ENCODE measurements at places on chromosomes 6 and 20.

DNA sequence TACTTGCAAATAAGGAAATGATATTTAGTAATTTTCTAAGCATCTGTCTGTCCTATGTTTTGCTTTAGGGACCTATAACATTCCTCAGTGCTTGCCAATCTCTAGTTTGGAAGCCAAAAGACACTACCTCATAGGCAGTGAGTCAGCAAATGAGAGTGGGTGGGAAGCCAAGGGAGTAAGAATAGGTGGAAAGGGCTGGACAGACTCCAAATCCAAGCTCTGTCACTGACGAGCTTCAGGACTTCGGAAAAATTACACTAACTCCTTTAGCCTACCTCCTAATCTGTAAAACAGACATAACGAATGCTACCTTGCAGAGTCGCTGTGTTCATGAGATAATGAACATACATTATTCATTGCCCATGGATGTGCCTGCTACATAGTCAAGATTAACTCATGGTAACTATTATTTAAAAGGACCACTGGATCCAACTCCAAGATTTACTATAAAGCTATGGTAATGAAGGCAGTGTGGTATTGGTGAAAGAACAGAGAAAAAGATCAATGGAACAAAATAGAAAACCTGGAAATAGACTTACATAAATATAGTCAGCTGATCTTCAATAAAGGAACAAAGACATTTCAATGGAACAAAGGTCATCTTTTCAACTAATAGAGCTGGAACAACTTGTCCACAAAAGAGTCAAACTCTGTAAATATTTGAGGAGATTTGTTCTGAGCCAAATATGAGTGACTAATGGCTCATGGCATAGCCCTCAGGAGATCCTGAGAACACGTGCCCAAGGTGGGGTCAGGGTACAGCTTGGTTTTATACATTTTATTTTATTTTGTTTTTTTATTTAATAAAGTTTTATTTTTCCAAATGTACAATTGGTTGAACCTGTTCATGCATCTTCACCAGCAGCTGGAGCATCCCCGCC lies 64.1 kb downstream of the FAM50B start:
- DNase-seq, result no peak

- peak; percentile 46 for DNase-seq
These were observed 111.3 kb downstream of the PRDM1 start for GRCh38 chr6:106197441-106197840.

DNA sequence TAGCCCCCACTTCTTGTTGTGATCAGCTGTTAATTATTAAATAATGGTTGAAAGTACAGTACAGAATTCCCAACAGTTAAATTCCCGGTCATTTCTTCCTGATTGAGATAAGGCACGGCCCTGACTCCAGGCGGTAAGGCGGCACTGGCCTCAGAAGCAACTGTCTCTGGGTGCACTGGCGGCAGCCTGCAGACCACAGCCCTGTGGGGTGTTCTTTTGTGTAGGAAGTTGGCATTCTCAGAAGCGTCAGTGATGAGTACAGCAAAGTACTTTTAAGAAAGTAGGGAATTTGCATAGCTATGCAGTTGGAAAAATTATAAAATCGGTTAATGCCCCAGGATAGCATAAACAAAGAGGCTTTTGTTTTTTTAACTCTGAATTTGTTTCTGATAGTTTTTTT lies 50.5 kb downstream of the SAMD5 start:
- DNase-seq, result no peak

GRCh38 chr6:11056871-11057270 lies 12.8 kb upstream of the ELOVL2 start:
- no peak for DNase-seq

- DNase-seq, result no peak
These were observed 55.5 kb downstream of the TRAF3IP2 start for GRCh38 chr6:111550195-111550594.

GRCh38 chr6:111110036-111110435 lies 22.7 kb downstream of the SLC16A10 start:
- no peak for DNase-seq

- no peak for DNase-seq
These were observed 41.7 kb downstream of the MOCS1 start for GRCh38 chr6:39892490-39893129.

GRCh38 chr6:45586216-45587171 lies 208.8 kb upstream of the SUPT3H start:
- peak; percentile 83 for DNase-seq

GRCh38 chr6:137283940-137284810 lies 65.0 kb upstream of the IFNGR1 start:
- no peak for DNase-seq

DNA sequence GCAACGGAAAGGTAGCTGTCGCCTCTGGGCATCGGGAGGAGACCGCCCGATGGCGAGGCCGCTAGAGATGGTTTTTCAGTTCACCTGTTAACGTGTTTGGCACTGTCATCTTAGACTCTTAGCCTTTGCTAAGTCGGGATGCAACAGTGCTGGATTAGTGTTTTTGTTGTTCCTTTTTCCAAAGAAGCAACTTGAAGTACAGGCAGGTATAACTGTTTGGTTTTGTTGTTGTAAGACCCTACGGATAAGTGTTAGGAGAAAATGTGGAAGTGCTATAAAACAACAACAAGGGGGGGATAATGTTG lies 723 bp downstream of the MANEA start:
- DNase-seq, result no peak

DNA sequence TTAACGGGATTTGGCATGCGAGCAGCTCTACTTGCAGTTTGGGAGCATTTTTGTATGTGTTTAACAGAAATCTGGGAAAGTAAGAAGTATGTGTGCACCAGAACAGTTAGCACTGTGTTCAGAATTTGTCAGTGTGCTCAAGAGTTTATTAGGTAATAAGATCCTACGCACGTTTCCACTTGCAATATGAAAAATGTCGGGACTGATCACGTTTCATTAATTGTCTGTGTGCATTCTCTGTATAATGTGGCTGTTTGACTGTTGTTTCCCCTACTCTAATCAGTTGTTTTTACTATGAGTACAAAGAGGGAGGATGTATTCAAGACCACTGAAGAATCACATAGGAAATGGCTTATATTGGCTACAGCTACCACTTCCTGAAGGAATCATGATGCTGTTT lies 349.7 kb upstream of the POU3F2 start:
- no peak for DNase-seq

GRCh38 chr20:6665621-6666355 lies 101.7 kb upstream of the BMP2 start:
- DNase-seq, result no peak

- no peak for DNase-seq
These were observed 2.1 kb downstream of the CNR1 start for GRCh38 chr6:88164061-88164460.

DNA sequence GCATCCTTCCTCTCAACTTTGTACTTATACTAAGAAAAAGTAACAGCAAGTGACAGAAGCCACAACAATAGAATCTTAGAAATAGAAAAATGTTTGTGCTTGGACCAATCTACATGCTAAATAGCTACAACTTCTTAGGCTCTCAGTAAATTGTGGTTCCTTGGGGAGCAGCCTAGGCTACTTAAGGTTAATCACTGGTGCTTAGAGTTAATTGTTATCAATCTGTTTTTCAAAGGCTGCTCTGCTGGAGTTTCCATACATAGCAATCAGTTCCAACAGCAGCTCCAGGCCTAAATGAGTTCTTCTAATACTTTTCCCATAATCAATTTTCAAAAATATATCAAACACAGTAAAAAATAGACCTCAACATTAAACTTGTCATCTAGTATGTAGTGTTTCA lies 571.4 kb downstream of the EPHA7 start:
- DNase-seq, result no peak

- DNase-seq, result no peak
These were observed 87.9 kb downstream of the THBS2 start for GRCh38 chr6:169165561-169166300.

DNA sequence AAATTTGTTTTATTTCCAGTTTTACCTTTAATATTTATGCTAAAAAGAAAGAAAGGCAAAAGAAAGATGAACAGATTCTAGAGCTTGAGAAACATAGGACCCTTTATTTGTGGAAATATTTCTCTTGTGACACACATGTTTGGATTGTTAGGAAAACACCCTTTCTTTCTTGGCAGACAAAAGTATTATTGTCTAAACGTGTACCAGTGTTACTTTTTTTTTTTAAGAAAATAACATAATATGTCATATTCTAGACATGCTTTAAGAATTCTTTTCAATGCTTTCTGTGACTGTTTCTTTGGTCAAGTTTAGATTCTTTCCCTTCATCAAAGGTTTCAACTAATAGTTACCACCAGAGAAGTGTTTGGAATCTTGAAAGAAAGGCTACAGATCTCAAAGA lies 183.4 kb upstream of the CNR1 start:
- no peak for DNase-seq

DNA sequence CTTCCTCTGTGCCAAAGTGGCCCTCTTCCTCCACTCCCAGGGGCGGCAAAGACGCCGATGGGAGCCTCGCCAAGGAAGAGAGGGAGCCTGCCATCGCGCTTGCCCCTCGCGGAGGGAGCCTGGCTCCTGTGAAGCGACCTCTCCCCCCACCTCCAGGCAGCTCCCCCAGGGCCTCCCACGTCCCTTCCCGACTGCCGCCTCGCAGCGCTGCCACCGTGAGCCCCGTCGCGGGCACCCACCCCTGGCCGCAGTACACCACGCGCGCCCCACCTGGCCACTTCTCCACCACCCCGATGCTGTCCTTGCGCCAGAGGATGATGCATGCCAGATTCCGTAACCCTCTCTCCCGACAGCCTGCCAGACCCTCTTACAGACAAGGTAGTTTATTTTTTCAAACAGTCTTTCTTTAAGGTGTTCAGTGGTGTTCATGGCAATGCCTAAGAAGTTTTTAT lies 64.9 kb downstream of the FNDC1 start:
- DNase-seq, result no peak

- DNase-seq, result no peak
These were observed 990.9 kb downstream of the EPHA7 start for GRCh38 chr6:92428448-92428847.

Data from CD4-positive, alpha-beta T cell treated with Interleukin-12 subunit alpha and Interleukin-12 subunit beta, for 1 hour (primary cell).